ENCODE measurements at places on chromosomes 16 and 17. TPM values are rescaled to one million over a fixed set of nuclear protein-coding genes. Genes with fewer than 3 reads are reported as not detected.

The FAHD1 gene
- 46.6 TPM for total RNA-seq

The CCDC144A gene
- 4.3 TPM for total RNA-seq

The TP53TG3C gene
- total RNA-seq, result not detected

The SDR42E1 gene
- total RNA-seq, result 2.7 TPM

The COPS3 gene
- 103 TPM for total RNA-seq

The KRTAP9-1 gene
- not detected for total RNA-seq

The SLC52A1 gene
- total RNA-seq, result not detected

The RPL23 gene
- total RNA-seq, result 1,418 TPM

The CA10 gene
- total RNA-seq, result not detected

The CALB2 gene
- not detected for total RNA-seq

The ICAM2 gene
- 249 TPM for total RNA-seq

The CCR7 gene
- 4.6 TPM for total RNA-seq

The TM4SF5 gene
- not detected for total RNA-seq

The ELMO3 gene
- total RNA-seq, result 1.6 TPM
